NAMALWA (cell line): ENCODE measurements at places on chromosomes 4 and X.
A peak's percentile ranks its signal among the peaks of the same experiment; 100 is the strongest.

- DNase-seq, result no peak
Measured at GRCh38 chr4:81807386-81807785, 335.7 kb upstream of the RASGEF1B start.

DNA sequence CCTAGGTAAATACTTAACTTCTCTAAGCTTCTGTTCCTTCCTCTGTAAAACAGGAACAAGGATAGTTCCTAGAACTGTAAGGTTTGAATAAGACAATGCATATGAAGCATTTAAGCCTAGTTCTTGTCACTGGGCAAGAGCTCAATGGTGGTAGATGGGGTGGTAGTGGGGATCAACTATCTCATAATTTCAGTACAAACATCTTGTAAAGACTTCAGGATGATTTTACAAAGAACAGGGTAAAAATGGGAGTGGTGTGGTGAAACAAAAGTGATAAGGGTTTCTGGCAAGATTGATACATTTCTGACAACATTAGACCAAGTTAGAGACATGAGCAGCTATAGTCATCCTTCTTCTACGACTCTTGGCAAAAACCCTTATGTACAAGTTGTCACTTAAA, 137.8 kb downstream of the SCFD2 start:
- DNase-seq, result no peak

- peak; percentile 70 for DNase-seq
Measured at GRCh38 chr4:86497980-86498862, 95.9 kb upstream of the PTPN13 start.

DNA sequence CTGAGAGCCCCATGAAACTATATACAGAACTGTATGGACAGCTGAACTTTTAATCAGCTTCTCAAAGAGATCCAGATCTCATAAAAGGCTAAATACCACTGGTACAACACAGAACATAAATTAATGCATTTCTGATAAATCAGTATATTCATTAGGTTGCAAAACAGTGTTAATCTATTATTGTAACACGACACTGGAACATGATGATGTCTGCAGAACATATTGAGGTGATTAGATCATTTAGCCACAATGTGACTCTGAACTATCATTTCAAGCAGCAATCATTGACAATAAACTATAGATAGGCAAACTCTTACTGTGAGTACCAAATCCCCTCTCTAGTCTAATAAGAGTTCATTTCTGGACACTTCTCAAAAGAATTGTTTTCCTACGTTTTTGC, 50.3 kb downstream of the GASK1B start:
- DNase-seq, result no peak

GRCh38 chr4:22456291-22456690, 59.6 kb downstream of the ADGRA3 start:
- no peak for DNase-seq

GRCh38 chr4:168509786-168510185, 12.9 kb downstream of the PALLD start:
- DNase-seq, result no peak

DNA sequence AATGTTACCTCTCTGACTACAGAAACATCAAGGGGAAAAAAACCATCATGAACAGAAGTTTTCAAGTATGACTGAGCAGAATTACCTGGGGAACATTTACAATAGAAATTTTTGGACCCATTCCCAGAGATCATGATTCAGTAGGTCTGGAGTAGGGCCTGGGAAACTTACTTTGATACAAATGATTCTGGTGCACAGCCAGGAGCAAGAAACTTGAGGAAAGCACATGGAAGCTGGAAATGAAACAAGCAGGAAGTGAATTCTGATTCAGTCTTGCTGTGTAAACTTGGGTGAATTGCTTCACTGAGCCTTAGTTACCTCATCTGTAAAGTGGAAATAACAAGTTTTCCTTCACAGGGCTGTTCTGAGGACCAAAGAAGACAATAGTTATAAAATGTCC, 192.5 kb upstream of the TAPT1 start:
- no peak for DNase-seq

DNA sequence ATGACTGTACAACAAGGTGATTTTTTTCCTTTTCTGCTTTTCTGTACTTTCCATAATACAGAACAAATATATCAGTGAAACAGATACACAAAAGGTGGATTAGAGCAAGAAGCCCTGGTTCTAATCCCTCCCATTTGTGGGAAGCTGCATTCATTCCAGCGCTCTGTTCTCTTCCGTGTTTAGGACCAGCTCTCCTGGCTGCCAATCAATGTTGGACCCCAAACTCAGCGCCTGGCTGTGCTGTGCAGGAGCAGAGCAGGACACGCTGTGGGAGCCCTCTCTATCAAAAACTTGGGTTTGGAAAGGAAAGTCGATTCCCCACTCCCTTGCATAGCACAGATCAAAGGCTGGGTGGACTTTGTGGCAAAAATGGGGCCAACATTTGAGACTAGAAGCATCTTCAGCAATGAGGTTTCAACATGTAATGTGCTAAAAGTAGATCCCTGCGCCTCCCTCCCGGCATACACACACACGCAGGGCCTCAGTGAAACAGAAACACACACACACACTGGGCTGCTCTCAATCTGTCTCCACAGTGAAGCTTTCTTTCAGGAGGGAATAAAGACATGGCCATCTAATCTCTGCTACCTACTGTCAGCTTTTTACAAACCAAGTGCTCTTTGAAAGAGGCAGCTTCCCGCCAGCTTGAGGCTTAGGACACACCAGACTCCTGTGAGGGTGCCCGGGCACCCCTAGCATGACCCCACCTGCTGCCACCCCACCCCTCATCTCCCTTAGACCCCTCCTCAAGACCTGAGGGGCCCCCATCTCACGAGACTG, 12.2 kb downstream of the WDR1 start:
- DNase-seq, result no peak

GRCh38 chrX:72313707-72314641, 8.3 kb upstream of the CITED1 start:
- no peak for DNase-seq

DNA sequence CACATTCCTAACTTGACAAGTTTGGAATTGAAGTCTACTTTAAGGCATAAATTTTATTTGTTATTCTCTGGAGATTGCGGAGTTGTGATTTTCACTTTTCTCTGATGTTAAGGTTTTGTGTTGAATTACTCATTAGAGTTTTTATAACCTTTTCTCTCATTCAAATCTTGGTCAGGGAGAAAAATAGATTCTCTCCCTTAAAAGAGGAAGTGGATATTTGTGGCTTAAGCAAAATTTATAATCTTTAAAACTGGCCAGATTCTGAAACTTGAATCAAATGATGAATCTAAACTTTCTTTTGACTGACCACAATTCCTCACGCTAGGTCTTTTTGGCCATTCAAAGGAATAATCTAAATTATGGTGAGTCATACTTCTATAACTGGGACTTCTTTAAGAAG, 361.4 kb downstream of the TEX13C start:
- no peak for DNase-seq

GRCh38 chr4:143721317-143721716, 20.8 kb upstream of the FREM3 start:
- DNase-seq, result no peak

- DNase-seq, result peak; percentile 4
Measured at GRCh38 chrX:133369065-133369464, 46.2 kb downstream of the GPC4 start.

GRCh38 chr4:79147251-79147650, 178.6 kb downstream of the NAA11 start:
- no peak for DNase-seq

DNA sequence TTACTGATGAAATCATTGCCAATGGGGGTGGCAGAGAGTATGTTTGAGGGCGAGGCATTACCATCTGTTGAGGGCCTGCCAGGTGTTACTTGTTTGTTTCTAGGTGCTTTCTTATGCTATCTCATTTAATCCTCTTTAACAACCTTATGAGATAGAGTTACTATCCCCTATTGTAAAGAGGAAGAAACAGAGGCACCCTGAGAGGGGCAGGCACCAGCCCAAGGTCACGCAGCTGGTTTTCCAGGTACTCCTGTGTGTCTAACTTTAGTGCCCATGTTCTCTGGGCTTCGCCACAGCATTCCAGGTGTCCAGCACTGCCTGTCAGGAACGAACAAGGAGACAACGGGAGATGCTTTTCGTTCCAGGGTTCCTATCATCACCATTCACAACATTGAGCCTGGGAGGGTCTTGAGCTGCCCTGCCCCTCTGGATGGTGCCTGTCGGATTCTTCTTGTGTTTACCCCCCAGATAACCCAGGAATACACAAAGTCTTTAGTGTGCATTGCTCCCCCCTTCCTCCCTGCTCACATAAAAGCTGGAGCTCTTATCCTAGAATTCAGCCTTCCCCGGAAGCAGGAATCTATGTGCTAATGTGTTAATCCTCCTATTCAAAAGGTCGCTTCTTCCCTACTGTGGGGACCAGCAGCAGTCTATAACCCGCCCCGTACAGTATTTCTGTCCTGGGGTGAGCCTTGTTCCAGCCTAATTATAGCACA, 24.9 kb upstream of the GPC4 start:
- DNase-seq, result no peak

DNA sequence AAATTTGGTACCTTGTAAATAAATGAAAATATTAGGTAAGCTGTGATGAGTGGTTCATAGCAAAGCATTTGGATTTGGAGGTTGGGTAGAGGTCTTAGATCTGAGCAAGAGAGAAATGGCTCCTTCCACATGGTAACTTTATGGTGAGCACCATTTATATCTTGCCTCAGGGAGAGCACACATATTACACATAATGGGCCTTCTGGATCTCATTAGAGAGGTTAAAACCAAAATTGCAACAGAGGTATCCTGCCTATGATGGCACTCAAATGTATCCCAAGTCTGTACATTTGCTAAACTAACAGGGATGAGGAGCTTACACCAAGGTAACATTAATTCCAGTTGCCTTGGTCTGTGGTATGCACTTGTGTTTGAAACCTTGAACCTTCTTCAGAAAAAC, 87.1 kb upstream of the PUDP start:
- DNase-seq, result no peak

- DNase-seq, result no peak
Measured at GRCh38 chr4:101420661-101421060, 73.3 kb upstream of the PPP3CA start.

DNA sequence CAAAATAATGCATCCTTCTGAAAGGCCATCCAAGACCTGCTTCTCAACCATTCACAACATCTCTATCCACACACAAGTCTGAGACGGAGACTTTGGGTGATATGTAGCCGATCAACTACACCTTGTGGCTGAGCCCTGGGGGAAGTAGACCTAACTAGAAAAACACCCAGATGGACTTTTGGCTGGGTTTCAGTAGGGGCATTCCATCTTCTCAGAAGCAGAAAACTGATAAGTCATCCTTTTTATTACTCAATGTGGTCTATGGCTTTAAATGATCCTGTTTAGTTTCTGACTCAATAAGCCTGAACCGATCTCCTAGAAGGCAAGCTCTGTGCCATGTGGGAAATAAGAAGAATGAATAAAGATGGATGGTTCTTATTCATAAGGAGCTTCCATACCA, 82.5 kb upstream of the AFF2 start:
- DNase-seq, result no peak

DNA sequence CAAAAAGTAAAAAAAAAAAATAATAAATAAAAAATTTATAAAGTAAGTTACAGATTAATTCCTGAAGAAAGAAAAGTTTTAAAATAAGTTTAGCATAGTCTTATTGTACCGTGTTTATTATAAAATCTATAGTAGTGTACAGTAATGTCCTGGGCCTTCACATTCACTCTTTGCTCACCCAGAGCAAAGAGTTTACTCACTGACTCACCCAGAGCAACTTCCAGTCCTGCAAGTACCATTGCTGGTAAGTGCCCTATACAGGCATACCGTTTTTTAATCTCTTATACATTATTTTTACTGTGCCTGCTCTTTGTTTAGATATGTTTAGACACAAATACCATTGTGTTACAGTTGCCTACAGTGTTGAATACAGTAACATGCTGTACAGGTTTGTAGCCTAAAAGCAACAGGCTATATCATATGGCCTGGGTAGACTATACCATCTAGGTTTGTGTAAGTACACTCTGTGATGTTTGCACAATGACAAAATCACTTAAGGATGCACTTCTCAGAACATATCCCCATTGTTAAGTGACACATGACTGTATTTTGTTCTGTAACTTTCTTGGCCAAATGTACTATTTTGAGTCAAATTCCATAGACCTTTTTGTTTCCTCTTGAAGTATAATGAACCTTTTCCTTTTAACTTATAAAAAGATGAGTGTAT, 199.0 kb upstream of the NUDT6 start:
- DNase-seq, result no peak

DNA sequence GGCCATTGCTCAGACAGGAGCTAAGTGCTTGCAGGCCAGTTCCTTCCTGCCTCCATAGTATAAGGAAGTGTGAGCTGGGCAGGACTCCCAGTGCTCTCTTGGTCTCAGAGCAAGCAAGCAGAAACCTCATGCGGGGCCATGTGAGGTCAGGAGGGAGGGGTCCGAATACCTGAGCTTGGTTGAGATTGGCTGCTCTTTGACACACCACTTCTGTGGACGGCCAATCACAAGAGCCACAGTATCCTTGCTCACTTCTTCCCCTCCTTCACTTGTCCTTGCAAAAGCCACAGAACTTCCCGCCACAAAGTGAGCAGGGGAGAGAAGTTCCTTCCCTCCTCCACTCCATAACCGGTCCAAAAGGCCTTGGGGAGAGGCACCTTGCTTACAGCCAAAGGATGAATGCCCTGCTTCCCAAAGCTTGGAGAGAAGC, 56.7 kb downstream of the PRPS1 start:
- peak; percentile 16 for DNase-seq

DNA sequence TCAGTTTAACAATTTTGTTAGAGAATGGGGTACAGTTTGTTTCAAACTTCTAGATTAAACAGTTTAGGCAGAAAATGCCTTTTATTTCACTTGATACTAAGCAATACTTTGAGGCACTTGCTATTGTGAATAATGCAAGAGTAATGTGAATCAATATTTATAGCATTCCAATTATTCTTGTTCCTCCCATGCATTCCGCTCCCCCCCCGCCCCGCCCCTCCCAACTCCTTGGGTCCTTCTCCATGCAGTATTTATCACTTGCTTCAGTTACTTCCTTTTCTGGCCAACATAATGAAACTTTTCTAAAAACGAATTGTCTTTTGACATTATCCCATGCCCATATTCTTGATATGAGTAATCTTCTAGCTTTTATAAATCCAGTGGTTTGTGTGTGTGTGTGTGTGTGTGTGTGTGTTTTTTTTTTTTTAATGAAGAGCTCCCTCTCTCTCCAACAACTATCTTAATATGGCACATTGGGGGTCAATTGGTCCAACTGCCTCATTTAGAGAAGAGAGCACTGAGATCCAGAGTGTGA, 1.6 kb downstream of the BANK1 start:
- DNase-seq, result no peak

DNA sequence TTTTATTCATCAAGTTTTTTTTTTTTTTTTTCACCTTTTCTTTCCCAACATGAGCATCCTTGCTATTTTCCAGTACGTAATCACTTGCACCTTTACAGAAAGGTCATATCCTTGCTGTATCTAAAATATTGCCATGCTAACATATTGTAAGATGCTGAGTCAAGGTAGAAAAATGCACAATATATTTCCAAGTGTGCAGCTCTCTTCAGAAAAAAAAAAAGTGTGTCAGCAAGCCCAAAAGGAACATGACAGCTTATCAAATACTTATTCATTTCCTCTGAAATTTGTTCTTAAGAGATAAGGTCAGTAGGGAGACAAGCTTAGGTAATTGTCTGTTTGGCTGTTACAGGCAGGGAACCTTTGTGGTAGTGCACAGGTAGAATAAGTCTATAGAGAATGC, 27.0 kb downstream of the SH2D1A start:
- no peak for DNase-seq
